H9 (cell line): ENCODE measurements at places on chromosomes 7 and 10.

GRCh38 chr7:156836443-156836842, 56.5 kb downstream of the LMBR1 start:
- no peak for DNase-seq

DNA sequence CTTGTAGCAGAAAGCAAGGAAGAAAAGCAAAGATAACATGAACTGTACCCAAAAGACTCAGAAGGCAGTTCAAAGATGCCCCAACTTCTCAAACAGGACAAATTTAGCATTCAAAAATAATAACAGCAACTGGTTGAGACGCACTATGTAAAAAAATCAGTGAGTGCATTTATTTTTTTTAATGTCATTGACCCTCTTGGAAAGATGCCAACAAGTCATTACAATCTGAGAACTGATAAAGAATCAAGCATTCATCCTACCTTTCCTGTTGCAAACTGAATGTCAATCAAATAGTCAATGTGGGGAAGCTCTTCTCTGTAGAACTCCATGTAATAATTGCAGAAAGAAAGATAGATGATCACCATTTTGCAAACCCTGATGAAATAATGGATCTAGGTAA, 1.7 kb upstream of the CCDC186 start:
- DNase-seq: no peak

DNA sequence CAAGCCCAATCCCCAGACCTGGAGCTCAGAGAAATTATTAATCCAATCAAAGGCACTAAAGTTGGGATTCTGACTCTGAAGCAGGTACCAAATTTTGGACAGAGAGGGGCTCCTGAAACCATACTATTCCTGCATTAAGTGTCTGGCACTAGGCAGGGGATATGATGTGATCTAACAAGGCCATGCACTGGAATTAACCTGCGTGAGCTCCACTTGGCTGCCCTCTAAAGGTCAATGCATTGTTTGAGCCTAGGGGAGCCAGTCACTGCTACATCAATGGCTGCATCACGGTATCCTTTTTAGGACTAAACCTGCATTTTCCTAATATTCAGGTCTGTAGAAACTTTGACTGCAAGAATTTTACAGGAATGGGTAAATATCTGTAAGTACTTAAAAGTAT, 42.1 kb downstream of the ST8SIA6 start:
- peak; percentile 55 for DNase-seq

GRCh38 chr10:131641231-131641630, 259.6 kb upstream of the PPP2R2D start:
- DNase-seq: no peak

- peak; percentile 38 for DNase-seq
These were observed 16.7 kb downstream of the NOS3 start for GRCh38 chr7:151007469-151007898.

DNA sequence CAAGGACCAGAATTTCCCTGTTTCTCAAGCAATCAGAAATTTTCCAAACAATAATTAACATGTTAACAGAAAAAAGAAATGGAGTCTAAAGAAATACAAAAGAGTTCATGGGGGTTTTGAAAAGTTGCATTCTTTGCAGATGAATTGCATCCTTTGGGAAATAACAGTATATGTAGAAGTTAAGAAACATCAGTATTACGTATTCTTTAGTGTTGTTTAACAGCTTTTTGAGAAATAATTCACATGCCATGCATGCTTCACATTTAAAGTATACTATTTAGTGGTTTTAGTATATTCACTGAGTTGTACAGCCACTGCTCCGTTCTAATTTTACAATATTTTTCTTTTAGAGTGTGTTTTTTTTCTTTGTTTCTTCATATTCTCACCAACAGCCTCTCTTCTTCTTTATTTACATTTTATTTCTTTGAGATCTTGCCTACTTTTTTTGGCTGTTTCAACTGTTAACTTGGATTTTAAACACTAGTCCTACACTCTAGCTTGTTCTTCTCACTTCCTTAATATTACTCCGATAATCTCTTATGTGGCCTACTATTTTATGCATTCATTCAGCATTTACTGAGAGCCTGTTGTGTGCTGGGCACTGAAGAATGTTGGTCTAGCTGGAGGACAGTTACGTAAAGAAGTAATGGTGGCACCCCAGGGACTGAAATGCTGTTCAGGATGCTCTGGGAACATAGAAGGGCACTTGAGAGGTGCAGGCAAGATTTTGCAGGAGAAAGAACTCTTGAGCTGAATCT, 330.1 kb downstream of the EXOC4 start:
- no peak for DNase-seq

GRCh38 chr10:624605-625332, 64.7 kb downstream of the DIP2C start:
- DNase-seq: peak; percentile 83

- DNase-seq: no peak
These were observed 343.7 kb upstream of the GALNT17 start for GRCh38 chr7:70788276-70788675.

GRCh38 chr7:104894314-104894713, 119.7 kb upstream of the KMT2E start:
- no peak for DNase-seq

- DNase-seq: no peak
These were observed 2.5 kb downstream of the SCIN start for GRCh38 chr7:12572941-12573575.

- DNase-seq: peak; percentile 66
These were observed 345.1 kb downstream of the ARL4A start for GRCh38 chr7:13032576-13032975.

DNA sequence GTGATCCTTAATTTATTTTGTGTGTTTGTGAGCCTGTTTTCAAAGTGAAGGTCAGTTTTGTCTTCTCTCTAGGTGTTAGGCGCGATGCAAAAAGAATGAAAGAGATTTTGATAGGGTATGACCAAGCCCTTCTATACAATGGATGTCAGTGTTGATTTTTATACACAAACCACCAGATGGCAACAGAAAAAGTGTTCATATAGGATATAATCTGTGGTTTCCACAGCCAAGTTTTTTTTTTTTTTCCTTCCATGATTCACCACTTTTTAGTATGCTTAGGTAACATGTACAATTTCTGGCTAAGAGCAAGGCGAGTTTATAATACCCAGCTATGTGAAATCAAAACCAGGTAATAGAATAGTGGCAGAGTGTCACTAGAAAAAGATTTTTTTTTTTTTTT, 8.1 kb downstream of the SDK1 start:
- DNase-seq: no peak

- no peak for DNase-seq
These were observed 220.9 kb upstream of the PLXDC2 start for GRCh38 chr10:19595212-19595845.

- no peak for DNase-seq
These were observed 207.2 kb upstream of the GPR26 start for GRCh38 chr10:123458933-123459332.

DNA sequence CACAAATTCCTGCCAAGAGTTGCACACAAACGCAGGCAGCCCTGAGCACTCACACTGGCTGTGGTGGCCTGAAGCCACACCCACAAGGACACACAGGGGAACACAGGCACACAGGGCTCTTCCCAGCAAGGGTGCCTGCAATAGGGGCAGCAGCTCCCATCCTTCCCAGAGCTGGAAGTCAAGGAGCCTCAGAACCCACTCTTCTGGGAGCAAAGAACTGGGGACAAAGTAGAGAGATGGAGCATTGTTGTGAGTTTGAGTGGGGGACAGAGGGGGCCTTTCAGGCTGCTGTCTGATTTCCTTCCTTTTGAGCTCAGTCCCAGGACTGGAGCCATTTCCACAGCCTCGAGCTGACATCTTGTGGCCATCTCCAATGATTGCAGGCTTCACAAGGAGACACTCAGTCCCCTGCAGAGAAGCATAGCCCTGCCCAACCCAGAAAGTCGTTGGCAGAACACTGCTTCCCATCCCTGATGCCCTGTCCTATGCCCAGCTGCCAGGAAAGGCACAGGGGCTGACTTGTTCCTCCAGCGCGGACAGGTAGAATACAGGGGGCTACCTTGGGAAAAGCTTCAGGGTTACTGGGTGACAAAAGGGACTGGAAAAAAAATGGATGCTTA, 34.4 kb upstream of the SLF2 start:
- DNase-seq: peak; percentile 80

- DNase-seq: no peak
These were observed 70.6 kb downstream of the NEURL1 start for GRCh38 chr10:103564116-103564501.

GRCh38 chr7:49980465-49980864, 112.6 kb downstream of the ZPBP start:
- DNase-seq: no peak

DNA sequence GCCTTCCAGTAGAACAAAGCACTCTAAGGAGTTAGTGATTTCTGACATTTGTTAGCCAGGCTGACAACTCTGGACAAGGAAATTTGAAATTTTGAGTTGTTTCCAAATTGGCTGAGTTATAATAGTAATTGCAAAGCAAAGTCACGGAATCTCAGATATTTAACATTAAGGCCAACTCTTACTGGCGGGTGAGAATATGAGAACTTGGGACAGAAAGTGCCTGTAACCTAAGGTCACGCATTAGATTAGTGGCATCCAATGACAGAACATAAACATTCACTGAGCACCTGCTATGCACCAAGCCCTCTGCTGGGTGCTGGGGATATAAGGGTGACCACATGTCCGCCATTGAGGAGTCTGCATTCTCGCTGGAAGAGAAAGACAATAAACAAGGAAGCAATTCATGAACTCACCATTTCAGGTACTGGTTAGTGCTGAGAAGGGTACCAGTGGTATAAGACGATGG, 45.5 kb upstream of the CHST15 start:
- DNase-seq: no peak

DNA sequence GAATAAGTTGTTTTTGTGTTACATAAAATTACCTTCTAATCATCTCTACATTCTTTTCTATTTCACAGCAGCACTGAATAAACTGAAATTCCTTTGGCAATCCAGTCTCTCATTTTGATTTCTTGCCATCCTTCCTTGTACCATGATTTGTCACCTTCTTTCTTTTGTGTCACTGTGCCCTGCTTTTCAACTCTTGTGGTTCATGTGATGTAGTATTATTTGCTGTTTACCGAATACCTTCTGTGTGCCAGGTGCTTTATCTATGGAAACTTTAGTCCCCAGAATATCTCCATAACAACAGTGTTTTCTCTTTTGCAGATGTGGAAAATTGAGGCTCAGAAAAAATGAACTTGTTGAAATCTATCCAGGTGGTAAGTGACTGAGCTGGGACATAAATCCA, 220.3 kb downstream of the STK31 start:
- DNase-seq: no peak

- DNase-seq: no peak
These were observed 2.8 kb upstream of the BCL7B start for GRCh38 chr7:73560109-73560835.

GRCh38 chr7:7131273-7131672, 51.1 kb upstream of the C1GALT1 start:
- peak; percentile 46 for DNase-seq

DNA sequence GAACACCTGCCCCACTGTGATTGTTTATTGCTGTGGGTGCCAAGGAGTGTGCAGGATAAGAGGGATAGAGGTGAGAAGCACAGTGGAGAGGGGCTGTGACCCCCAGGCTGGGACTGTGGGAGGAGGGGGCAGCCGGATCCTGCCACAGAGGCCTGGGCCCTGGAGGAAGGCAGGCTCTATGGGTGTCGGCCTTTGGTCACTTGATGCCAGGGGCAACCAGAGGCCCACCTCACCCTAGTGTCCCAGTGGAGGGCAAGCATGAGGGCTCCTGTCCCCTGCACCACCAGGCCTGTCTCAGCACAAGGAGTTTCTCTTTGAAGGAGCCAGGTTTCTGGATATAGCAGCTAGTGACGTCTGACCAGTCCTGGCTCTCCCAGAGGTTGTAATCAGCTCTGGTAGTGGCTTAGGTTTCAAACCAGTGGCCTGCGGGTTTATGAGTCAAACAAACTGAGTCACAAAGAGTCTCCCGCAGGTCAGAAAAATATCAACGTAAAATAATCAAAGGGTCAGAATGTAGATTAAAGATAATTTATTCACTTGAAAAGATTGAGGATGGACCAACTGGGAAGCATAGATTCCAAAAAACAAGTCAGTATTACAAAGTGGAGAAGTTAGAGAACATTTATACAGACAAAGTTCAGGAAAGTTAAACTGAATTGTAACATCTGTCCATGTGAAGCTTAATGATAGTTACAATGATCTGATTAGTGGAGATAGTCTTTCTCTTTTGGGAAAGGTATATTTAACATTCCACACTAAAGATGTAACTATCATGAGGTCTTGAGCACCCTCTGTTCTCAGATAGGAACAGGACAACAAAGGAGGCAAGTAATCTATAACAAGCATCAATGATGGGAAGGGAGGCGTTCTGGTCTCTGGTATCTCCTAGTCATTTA, 37.2 kb upstream of the ZNF488 start:
- no peak for DNase-seq

DNA sequence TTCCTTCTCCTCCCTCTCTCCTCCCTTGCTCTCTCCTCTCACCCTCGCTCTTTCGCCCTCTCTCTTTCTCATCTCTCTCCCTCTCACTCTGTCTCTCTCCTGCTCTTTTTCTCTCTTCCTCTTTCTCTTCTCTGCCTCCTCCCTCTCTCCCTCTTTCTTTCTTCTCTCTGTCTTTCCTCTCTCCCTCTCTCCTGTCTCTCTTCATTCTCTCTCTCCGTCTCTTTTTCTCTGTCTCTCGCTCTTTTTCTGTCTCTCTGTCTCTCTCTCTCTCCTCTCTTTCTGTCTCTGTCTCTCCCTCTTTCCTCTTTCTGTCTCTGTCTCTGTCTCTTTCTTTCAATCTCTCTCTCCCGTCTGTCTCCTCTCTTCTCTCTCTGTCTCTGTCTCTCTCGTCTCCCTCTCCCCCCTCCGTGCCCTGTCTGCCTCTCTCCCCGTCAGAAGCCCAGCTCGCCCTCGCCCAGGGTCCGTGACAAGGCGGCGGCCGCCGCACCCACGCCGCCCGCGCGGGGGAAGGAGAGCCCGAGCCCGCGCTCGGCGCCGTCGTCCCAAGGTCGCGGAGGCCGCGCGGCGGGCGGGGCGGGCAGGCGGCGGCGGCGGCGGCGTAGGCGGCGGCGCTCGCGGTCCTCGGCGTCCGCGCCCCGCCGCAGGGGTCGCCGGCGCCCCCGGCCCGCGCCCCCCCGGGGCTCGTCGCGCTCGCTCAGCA, 21.3 kb upstream of the HSPB1 start:
- DNase-seq: no peak

DNA sequence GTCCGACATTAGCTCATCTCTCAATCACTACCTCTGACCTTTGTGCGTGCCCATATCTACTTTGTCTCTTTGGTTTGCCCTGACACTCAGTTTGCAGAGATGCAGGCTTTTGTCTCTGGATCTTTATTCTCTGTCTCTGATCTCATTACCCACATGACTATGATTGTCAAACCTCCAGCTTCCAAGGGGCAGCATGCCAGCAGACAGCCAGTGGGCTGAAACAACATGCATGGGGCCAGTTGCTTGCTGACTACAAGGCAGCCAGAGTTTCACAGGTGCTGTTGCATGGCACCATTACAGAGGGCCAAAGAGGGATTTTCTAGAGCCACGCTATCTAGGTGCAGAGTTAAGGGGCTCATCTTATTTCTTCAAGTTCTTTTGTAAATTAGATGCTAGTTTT, 146.2 kb downstream of the SPAG6 start:
- no peak for DNase-seq
